Forelimb muscle (tissue), 1 donor: ENCODE measurements at places on chromosomes 2 and 18. TPM values are rescaled to one million over a fixed set of nuclear protein-coding genes. Genes with fewer than 3 reads are reported as not detected.

The SERPINB11 gene
- polyA plus RNA-seq: not detected

The PCARE gene
- 0.25 TPM for polyA plus RNA-seq

The FBXO48 gene
- 1.6 TPM for polyA plus RNA-seq

The LIPG gene
- 4.4 TPM for polyA plus RNA-seq

The PLGLB1 gene
- 6.6 TPM for polyA plus RNA-seq

The MPP4 gene
- polyA plus RNA-seq: 0.13 TPM
